ENCODE measurements at places on chromosomes 1 and 21.

GRCh38 chr1:89762779-89763648 is 57.8 kb upstream of the LRRC8D start:
- peak; percentile 71 for DNase-seq

DNA sequence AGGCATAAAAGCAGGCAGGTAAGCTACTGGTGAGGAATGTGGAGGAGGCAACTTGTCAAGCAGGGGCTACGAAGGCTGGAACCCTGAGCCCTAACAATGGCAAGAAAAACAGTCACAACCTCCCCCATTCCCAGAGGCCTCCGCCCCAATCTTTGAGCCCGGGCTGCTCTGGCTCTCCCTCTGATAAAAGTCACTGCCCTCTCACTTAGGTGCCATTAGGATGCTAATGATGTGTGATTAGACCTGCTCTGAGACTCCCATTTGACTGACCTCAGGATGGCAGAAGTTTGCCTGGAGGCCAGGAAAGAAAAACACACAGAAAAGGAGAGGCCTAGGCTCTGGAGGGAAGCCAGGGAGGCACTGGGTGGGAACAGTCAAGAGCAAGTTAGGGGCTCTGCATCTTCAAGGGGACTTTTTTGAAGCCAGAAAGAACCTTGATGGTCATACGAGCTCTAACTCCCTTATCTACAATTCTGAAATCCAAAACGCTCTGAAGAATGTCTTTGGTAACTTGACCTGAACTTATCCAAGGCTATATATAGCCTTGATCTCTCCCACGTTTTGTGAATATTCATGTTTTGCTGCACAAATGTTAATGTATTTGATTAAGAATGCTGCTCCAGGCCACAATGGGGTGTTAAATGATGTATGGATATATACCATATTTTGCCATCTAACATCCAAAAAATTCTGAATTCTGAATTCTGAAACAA is 98.9 kb downstream of the TRABD2B start:
- no peak for DNase-seq

DNA sequence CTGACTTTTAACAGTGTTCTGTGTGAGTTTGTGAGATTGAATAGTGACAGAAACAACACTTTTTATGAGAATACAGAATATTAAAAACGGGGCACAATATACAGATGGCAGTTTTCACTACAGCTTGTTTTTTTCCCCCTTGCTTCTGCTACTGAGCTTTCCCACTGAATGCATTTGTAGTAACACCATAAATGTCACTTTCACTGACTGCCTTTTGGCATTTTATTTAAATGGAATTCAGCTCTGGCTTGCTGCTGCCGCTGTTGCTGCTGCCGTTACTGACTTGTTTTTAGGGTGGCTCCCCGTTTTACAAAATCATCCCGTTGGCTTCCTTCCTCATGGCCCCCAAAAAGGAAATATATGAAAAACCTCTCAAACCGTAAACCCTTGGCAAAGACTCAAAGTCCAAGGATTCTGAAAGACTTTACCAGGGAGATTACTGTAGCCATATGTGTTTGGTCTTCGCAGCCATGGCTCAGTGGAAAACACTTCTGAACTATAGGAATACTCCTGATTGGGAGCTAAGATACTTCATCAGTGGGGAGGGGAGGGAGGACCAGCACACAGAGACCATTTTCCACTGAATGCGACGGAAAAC is 151.0 kb downstream of the NUF2 start:
- no peak for DNase-seq

GRCh38 chr21:45090966-45091365 is 16.6 kb downstream of the ADARB1 start:
- DNase-seq, result no peak

- DNase-seq, result peak; percentile 45
These were observed 43.3 kb downstream of the LRRC53 start for GRCh38 chr1:74468982-74469603.

DNA sequence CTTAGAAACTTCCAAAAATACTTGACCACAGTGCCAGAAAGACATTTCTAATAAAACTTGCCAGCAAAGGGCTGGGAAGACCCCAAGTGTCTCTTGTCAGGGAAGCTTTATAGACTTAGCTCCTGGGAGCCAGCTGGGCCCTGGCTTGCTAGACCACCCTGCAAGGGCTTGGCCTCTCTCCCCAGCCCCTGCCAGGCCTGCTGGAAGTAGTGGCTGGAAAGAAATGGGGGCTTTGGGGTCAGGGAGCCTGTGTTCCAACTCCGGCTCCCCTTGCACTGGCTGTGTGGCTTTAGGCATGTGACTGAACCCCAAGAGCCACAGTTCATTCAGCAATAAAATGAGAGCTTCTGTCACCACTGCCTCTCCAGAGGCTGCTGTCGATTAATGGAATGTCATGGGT is 31.1 kb downstream of the H3-3A start:
- no peak for DNase-seq

DNA sequence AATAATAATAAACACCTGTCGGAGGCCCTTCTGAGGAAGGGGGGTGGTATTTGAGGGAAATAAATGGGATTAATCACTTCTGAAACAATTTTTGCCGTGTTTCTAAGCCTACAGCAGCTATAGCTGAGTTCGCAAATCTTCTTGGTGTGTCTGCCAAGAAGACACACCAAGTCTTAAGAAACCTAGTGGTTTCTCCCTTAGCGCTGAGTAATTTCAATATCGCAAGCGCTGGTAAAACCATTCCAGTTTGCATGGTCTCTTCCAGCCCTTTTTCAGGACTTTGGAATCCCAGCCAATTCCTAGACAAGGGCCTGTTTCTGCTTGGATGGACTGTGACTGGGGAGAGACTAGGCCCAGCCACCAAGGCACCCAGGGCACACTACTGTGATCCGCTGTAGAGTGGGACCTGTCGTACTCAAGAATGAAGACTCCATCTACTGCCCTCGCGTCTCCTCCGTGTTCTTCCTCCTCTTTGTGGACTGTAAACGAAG is 7.5 kb upstream of the LHX8 start:
- no peak for DNase-seq

- DNase-seq, result no peak
These were observed 41.8 kb downstream of the BARHL2 start for GRCh38 chr1:90675161-90675847.

GRCh38 chr1:167033646-167034045 is 44.6 kb downstream of the MAEL start:
- no peak for DNase-seq
